KBM-7 (cell line): ENCODE measurements at places on chromosomes 4 and X.

GRCh38 chr4:1265351-1265750 lies 16.4 kb upstream of the CTBP1 start:
- DNase-seq: no peak

DNA sequence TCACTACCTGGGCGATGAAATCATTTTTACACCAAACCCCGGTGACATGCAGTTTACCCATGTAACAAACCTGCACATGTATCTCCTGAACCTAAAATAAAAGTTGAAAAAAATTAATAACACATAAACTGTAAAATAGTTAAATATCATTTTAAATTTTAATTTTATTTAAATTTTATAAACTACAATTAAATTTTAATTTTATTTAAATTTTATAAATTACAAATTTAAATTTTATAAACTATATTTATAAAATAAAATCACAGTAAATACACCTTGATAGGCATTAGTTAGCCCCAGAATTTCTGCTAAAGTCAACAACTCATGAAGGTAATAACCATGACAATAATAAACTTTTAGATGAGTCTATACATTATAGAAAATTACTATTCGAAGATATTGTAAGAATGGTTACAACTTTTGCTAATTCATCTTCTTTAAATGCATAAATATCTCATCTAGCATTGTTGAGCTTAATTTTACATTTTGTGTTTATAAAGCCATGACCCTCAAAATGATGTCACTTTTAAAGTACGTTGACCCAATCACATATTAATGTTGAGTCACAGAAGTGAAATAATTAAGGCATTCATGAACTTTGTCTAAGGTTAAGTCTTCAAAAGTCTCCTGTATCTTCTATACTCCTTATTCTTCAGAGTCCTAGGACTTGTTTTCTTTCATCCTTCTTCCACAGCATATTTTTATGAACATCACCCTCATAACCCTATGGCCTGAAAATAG lies 755.8 kb upstream of the LCORL start:
- DNase-seq: no peak

GRCh38 chr4:110953191-110953590 lies 330.3 kb upstream of the PITX2 start:
- no peak for DNase-seq

- DNase-seq: peak; percentile 83
Measured at GRCh38 chrX:153669174-153669890, 4.3 kb downstream of the PNCK start.

GRCh38 chr4:142297313-142297712 lies 548.8 kb downstream of the INPP4B start:
- no peak for DNase-seq
